ENCODE measurements at places on chromosomes 2 and 18.

DNA sequence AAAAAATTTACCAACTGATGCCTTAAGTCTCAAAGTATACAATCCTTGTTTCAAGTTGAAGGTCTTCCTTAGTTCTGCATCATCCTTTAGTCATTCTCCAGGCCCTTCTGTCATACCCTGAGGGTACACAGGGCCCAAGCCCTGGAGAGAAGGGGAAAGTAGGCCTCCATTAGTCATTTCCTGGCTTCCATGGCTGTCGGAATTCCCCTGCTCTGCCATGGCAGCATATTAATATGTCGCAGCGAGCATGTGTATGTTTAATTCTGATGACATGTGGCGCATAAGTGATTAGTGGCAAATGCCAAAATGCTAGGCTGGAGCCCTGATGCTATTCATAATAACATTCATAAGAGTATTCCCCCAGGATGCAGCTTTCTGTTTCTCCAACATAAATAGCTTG lies 22.1 kb downstream of the GPR39 start:
- peak; percentile 73 for DNase-seq

DNA sequence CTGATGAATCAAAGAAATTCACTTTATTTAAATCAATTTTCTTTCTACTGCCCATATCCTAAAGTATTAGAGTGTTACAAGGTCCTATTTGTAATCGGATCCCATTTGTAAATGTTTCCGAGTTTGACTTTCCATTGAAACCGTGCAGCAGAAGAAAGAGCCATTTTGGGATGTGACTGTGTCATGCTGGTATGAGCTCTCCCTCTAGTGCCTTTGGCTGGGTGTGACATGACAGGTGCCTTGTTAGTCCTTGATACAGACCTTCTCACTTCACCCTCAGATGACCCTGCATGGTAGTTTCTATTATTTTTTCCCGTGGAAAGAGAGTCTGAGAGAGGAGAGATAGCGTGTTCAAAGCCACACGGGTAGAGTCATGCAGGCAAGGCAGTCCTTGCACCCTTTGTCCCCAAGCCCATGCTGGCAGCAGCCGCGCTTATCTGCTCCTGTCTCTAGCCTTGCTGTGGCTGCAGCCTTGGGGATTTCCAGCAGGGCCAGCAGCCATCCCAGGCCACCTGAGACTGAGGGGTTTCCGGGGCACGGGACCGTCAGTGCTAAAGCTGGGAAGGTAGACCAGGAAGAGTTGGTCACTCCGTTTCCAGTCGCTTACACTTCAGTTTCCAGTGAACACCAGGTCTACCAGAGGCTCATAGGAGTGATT lies 21.4 kb downstream of the CHMP1B start:
- peak; percentile 40 for DNase-seq

DNA sequence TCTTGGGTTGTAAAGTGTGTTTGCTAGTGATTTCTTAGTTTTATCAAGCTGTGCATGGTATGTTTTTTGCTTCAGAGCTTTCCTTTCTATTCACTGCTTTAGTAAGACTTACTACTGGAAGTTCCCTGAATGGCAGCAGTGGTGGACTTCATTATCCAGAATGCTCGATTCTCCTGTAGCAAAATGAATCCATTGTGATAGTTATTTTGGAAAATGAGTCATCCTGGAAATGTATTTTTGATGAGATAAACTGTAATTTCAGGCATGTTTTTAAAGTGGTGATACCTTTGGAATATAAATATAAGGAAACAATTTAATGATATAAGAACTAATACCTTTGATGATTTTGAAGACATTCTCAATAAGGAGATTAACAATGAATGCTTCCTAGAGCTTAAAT lies 387.1 kb downstream of the PTPRM start:
- no peak for DNase-seq

- no peak for DNase-seq
Measured at GRCh38 chr2:16441431-16441830, 224.2 kb downstream of the CYRIA start.

GRCh38 chr2:131673400-131674173 lies 145.9 kb downstream of the CCDC74A start:
- DNase-seq, result peak; percentile 49

DNA sequence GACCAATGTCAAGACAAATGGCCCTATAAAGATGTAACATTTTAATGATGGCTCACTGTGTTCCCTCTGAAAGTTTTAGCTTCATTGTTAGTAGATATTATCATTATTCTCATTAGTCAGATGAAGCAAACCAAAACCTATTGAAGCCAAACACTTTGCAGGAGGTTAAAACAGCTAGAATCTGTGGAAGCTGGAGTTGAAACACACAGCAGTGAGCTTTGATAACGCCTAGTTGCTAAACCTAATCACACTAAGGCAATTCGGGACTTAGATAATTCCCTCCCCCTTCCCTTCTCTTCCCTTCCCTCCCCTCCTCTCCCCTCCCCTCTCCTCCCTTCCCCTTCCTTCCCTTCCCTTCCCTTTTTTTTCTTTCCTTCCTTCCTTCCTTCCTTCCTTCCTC lies 165.7 kb downstream of the TRIB2 start:
- DNase-seq, result no peak

- DNase-seq, result no peak
Measured at GRCh38 chr2:23420840-23421476, 36.0 kb downstream of the KLHL29 start.

DNA sequence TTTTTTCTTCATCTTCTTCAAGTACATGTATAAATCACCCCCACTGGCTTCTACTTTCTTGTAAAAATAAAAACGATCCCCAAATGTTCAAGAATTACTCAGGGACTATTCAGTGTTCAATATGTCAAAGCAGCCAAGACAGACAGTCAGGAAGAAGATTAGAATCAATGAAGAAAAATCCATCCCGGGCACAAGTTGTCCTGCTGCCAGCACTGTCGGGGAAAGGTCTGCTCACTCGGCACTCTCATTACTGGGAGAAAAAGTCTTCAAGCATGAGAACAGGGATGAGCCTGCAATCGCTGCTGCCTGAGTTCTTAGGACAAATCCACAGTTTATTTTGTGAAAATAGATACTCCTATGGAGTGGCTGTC lies 482.8 kb upstream of the KLHL29 start:
- DNase-seq, result no peak

- DNase-seq, result no peak
Measured at GRCh38 chr2:152550386-152550785, 166.9 kb downstream of the PRPF40A start.

GRCh38 chr2:37802211-37802752 lies 122.8 kb upstream of the RMDN2 start:
- DNase-seq, result no peak

DNA sequence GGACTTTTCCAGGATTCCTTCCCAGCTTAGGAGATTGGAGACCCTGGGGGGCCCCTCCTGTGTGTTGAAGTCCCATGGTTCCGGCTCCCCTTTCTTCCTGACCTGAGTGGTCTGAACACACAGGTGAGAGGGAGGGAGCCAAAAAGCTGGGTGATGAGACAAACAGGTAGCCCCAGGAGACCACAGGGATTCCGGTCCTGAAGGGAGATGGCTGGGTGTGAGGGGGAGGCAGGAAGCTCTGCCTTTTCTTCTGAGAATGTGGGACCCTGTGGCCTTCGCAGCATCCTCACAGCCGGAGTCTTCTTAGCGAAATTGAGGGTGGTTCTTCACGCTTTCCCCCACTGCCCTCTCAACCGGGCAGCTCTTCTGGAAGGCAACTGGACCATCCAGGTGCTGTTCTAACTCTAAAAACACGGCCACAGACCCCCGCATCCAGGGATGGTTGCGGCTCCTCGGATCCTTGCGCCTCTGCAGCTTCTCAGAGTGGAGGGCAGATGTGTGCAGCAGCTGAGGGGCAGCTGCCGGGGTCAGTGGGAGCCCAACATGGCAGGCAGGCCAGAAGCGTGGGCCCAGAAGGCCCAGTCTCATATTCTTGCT lies 4.4 kb downstream of the SLC66A3 start:
- DNase-seq, result no peak

DNA sequence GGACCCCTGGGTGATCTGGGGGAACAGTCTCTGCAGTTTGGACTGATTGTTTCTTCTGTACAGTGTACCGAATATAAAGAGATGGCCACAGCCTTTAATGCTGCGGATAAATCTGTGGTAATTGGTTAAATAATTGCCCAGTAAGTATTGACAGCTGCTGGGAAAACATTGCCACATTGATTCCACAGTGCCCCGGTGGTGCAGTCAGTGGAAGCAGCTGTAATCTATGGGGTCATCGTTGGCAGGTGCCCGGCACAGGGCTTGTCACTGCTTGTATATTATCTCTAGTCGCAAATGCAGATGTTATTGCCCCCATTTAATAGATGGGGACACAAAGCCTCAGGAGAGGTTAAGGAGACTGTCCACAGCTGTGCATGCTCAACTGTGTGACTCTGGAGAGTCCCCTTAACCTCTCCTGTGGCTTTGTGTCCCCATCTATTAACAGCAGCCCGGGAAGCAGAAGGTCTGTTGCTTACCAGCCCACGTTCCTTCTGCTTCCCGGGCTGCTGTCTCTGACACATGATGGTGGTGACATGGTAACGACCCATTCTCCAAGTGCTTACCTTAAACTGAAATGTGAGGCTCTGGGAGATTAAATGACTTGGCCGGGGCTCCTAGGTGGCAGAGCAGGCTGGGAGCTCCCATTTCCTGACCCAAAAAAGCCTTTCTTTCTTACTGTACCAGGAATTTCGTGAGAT lies 76.9 kb downstream of the NCK2 start:
- DNase-seq, result no peak

DNA sequence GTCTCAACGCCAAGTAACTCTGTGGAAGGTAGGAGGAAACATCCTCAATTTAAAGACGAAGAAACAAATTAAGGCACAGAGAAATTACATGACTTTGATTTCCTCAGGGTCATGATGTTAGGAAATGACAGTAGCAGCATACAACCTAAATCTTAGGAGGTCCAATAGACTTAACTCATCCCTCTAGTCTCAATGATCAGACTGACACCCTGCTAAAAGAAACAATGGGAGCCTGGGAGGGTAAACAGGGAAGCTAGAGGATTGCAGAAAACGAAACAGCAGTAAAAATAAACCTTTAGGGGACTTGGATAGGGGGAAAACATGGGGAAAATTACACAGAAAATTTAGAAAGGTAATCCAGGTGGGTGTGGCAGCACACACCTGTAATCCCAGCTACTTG lies 56.0 kb downstream of the ROCK2 start:
- DNase-seq, result no peak

- no peak for DNase-seq
Measured at GRCh38 chr2:30732876-30733275, 74.4 kb downstream of the CAPN13 start.

DNA sequence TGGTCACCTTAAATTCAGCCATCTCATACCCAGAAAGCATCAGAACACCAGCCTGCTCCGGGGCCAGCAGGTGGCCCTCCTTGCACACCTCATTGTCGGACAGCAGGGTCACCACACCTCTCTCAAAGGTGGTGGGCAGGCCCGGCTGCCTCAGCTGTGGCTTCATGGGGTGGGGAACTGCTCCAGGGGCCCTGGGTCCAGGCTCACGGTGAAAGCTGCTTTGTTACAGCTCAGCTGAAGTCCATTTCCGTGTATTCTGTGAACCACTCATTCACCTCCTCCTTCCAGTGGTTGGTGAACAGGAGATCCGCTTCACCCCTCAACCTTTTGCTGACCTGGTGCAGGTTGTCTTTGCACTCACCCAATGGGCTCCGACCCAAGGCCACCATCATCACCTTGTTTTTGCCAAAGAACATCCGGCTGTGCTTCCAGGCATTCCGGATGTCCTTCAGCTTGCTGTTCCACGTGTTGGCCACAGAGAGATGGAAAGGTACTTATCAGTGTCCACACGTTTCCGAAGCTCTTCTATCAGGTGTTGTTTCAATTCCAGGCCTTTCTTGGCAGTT lies 78.6 kb upstream of the LDLRAD4 start:
- DNase-seq, result no peak

DNA sequence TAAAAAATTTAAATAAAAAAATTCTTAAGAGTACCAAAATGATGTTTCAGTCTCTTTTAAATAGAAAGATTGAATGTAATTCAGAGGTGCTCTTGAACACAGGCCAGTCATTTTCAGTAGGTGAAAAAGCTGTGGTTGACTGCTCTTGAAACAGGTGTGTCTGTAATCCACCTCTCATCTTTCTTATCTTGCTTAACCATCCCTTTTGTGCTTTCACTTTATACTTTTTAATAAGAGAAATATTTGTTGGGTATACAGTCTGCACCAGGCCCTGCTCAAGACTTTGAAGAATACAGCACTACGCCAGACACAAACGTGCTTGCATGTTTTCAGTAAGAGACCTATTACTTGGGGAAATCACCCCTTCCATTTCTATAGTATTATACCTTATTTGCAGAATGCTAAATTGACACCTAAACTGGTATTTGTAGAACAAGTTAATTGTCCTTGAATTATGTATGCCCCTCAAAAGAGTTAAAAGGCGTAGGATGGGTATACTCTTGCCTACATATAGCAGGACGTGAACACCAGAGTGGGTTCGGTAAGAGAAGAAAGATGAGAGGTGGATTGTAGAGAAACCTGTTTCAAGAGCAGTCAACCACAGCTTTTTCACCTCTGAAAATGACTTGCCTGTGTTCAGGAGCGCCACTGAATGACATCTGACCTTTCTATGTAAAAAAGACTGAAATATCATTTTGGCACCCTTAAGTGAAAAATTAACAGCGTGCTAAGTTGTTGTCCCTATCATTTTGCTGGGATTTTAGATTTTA lies 4.0 kb upstream of the RTN4 start:
- DNase-seq, result no peak

DNA sequence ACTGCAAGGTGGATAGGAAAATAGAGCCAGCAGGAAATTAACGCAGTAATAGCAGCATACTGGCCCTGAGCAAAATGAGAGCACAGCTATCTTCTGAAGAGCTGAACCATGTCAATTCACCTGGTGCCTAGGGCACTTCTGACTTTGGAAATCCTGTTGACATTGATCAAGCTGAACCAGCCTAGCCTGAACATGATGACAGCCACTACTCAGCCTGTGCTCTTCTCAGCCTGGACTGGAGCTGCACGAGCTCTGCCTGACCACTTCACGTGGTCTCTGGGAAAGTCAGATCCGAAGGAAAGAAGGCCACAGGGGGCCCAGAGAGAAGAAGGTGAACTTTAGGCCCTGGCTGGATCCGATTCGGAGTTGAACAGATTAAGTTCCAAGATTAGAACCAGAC lies 421.9 kb downstream of the LPIN1 start:
- DNase-seq, result no peak

- no peak for DNase-seq
Measured at GRCh38 chr2:72211350-72211749, 63.7 kb upstream of the CYP26B1 start.

DNA sequence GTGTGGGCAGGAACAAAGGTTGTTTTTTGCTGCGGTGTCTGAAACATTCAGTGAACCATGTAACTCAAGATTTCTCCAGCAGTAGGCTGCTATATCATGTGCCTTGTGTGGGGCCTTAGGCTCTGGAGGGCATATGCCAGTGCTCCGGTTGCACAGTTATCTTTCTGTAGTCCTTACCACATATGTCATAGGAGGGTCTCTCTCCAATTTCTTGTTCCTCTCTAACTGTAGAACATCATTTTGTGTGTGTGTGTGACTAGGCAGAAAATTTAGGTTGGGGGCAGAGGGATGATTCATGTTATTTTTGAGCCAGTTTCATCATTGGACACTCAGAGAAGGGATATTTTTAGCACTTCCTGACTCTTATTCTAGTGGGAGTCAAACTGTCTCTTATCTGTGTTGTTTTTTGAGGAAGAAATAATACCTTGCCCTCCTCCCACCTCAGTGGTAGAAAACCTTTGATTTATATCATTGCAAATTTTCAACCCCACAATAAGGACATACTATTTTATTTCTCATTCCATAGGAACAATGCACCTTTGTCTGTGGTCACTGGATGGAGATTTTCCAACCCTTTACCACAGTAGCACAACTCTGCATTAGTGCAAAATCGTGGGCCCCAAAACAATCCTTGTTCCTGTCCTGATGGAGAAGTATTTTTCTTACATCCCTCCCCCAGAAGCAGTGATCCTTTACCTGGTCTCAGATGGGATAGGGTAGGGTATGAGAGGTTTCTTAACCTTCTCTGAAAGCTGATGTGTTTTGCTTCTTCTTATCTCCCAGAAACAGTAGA lies 113.9 kb downstream of the CCDC74A start:
- DNase-seq, result no peak

Data from HTR-8/SVneo (cell line).